Activated CD4-positive, alpha-beta T cell treated with anti-CD3 and anti-CD28 coated beads for 36 hours (primary cell): ENCODE measurements at places on chromosomes 6 and 20.

- DNase-seq = no peak
These were observed 25.4 kb downstream of the ANKEF1 start for GRCh38 chr20:10060226-10060625.

DNA sequence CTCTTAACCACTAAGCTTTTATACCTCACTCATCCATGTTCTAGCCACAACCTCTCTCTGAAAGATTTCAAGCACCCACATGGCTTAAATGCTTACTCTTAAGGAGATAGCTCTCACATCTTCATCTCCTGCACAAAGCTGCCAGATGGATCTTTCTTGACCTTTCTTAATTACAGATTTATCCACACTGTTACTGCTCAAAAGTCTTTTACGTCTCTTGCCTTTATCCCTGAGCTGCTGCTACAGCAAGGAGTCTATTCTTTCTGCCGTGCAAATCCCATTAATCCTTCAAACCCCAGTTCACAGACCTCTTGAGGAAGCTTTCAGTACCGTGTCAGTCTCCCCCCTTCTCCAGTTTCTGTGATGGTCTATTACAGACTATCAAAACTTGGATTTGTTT is 54.6 kb downstream of the B4GALT5 start:
- no peak for DNase-seq

- DNase-seq = peak; percentile 31
These were observed 122.6 kb downstream of the OPRM1 start for GRCh38 chr6:154161689-154162088.

GRCh38 chr20:62066983-62067433 is 1.3 kb upstream of the TAF4 start:
- peak; percentile 51 for DNase-seq

- DNase-seq = peak; percentile 7
These were observed 345.1 kb upstream of the AGPAT4 start for GRCh38 chr6:161618831-161619454.

GRCh38 chr6:81940451-81940985 is 188.0 kb upstream of the TENT5A start:
- no peak for DNase-seq

DNA sequence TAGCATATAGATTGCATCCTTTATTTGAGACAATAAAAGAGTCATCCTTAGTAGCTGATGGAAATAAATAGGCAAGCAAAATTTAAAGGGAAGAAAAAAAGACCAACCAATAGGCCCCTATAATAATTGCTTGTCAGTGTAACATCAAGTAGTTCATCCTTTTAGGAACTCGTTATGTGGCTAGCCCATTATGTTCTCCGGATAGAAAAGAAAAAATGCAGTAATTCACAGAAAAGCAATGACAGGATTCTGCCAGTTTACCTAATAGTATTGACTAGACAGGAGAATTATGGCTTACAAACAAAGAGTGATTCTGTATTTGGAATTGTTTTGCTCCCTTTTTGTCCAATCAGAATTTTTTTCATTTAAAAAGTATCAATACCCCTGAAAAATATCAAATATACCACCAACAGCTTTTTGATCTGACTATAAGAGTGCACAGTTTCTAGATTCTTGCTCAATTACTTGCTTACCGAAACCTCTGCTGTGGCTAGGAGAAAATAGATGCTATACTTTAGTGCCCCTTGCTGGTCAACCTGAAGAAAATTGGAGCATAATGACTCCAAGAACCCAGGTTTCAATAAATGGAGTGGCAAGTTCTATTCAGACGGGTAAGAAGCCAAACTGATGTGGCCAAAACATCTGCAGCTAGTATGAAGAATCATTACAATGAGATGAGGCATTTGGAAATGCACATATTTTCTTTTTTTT is 91.5 kb upstream of the SASH1 start:
- DNase-seq = no peak

GRCh38 chr20:41798930-41799502 is 180.8 kb upstream of the CHD6 start:
- no peak for DNase-seq

DNA sequence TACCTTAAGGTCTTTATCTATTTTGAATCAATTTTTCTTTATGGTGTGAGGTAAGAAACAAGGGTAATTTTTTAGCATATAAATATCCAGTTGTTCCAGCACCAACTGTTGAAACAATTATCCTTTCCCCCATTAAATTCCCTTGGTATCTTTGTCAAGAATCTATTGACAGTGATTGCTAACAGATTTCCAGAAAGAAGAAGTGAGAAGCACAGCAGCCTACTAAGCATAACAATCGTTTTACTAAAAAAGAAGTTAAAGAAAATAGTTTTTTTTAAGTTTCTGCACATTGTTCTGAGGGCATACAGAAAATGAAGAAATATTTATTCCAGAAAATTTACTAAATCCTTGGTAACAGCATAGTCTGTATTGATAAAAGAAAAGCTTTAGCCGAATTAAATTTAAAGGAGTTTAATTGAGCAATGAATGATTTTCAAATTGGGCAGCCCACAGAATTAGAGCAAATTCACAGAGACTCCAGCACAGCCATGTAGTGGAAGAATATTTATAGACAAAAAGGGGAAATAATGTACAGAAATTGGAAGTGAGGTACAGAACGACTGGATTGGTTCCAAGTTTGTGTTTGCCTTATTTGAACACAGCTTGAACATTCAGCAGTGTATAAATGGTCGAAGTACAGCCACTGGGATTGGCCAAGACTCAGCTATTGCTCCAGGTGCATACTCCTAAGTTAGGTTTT is 97.9 kb upstream of the UST start:
- DNase-seq = no peak

GRCh38 chr6:163355426-163355991 is 59.0 kb upstream of the QKI start:
- DNase-seq = no peak
